ENCODE measurements at places on chromosomes 6 and 20. TPM values are rescaled to one million over a fixed set of nuclear protein-coding genes. Genes with fewer than 3 reads are reported as not detected.

DNA sequence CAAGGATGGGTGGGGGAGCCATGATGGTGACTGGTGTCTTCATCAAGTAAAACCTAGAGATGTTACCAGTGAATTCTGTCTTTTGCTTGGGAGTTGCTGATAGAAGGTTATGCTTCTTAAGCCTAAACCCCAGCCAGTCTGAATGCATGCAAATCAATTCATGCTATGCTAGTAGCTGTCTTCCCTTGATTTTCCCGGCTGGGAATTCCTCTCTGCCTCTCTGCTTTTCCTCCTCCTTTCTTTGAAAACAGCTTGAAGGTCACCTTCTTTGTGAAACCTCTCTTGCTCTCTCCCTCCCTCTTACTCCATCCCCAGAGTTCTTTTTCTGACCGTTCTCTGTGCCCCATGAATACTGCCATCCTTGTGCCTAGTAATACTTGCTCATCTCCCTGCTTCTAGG, 58.9 kb downstream of the TMEM200A start:
- H3K4me3 ChIP-seq: no peak overlapping the region
- H3K27me3 ChIP-seq: no peaks in the 10 kb centered on the region
- H3K36me3 ChIP-seq: no peaks in the 10 kb centered on the region

DNA sequence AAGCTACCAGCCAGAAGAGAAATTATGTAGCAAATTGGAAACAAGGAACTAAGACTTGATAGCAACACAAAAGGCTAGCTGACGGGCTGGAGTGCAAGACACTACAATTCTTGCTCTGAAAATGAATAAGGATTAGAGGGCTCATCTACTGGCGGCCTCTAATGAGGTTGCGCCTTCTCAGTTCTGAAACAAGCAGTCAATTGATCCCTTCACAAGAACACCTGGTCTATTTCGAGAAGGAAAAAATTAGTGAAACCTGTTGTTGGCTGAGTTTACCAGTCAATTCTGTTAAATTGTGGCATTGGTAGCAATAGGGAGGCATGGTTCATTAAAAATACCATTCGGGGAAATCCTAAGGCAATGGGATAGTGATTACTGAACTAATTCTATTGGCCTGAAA, 74.8 kb upstream of the JARID2 start:
- H3K27ac ChIP-seq: no peak overlapping the region
- no peaks in the 10 kb centered on the region for H3K4me1 ChIP-seq
- no peak overlapping the region for H3K4me3 ChIP-seq
- no peaks in the 10 kb centered on the region for H3K27me3 ChIP-seq

DNA sequence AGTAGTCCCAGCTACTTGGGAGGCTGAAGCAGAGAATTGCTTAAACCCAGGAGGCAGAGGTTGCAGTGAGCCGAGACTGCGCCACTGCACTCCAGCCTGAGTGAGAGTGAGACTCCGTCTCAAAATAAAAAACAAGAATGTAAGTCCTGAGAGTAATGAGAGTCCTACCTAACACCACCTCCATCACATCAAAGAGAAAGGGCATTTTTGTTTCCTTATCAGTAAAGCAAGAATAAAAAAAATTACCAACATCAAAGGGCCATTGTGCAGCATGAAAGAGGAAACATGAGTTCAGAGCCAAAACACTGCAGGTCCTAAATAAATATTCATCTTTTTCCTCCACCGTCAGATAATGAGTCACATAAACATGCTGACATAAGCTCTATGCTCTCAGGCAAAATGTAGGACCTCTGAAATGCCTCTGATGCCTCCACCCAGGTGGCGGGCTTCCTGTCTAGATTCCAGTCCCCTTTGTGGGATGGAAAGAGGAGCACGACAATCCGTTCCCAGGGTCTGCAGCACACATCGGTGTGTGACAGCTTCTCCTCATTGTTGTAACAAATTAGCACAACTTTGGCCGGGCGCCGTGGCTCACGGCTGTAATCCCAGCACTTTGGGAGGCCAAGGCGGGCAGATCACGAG, 7.2 kb downstream of the ATP9A start:
- no peaks in the 10 kb centered on the region for H3K4me1 ChIP-seq
- H3K27me3 ChIP-seq: peaks cover 11% of the 10 kb centered on the region
- no peak overlapping the region for H3K4me3 ChIP-seq

DNA sequence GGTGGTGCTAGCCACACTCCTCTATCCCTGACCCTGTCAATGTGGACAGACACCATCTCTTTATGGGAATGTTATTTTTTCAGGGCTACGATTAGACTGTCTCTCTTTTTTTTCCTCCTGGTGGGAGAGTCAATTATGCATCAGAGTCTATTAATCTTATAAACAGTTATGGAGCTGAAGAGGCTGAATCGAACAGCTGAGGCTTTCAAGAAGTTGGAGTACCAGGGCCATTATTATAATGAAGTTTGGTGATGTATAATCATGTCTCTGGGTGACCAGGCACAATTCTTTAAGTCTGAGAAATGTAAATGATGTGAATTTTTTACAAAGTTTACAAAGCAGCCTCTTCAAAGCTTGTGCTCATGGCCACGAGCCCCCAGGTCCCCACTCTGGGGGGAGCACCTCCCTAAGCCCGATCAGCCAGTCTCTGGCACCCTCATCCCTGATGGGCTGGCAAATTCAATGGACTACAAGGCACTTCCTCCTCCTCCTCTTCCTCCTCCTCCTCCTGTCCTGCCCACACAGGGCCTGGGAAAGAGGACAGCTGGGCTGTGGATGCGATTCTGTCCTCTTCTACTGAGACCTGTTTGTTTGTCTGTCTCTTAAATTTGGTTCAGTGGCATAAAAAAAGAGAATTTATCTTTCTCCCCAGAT, 43.9 kb upstream of the QKI start:
- H3K36me3 ChIP-seq: no peaks in the 10 kb centered on the region
- no peaks in the 10 kb centered on the region for H3K4me1 ChIP-seq
- DNase-seq: no peak
- H3K27me3 ChIP-seq: peaks cover 26% of the 10 kb centered on the region
- no peak overlapping the region for H3K27ac ChIP-seq

- peaks cover 24% of the 10 kb centered on the region for H3K4me1 ChIP-seq
- H3K27ac ChIP-seq: no peak overlapping the region
- no peaks in the 10 kb centered on the region for H3K36me3 ChIP-seq
- H3K27me3 ChIP-seq: no peaks in the 10 kb centered on the region
These were observed 35.4 kb upstream of the HFE start for GRCh38 chr6:26051665-26052310.

DNA sequence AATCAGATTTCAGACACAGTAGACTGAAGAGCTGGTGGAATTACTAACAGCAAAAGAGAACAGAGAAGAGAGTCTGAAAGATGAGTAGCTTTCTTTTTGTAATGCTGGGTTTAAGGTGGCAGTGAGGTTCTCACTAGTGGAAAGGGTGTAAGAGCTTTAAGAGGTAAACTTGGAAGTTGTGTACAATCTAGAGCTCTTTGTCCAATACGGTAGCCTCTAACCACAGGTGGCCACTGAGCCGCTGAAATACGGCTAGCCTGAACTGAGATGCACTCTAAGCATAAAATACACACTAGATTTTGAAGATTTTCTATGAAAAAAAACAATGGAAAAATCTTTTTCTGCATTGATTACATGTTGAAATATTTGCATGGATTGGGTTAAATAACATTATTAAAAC, 4.0 kb downstream of the ELOVL2 start:
- H3K27me3 ChIP-seq: peaks cover 17% of the 10 kb centered on the region
- H3K4me3 ChIP-seq: no peak overlapping the region
- peaks cover 2% of the 10 kb centered on the region for H3K4me1 ChIP-seq
- H3K27ac ChIP-seq: no peak overlapping the region

DNA sequence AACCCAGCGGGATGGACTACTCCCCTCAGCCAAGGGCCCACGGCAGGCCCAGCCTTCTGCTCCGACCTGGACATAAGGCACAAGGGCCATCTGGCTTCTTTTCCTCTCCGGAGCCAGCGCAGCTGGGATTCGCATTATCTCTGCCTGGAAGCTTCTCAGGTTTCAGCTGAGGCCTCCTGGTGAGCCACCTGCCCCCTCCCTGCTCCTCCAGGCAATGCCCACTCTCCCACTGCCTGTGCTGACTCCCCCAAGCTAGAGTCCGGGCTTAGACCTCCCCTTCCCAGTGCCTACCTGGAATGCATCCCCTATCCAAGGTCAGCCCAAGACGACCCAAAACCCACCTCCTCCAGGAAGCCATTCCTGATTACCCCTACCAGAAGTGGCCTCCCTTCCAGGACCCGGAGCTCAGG, 60.7 kb downstream of the EZR start:
- H3K27ac ChIP-seq: no peak overlapping the region
- no peak overlapping the region for H3K4me3 ChIP-seq
- DNase-seq: no peak
- no peaks in the 10 kb centered on the region for H3K4me1 ChIP-seq
- H3K27me3 ChIP-seq: no peaks in the 10 kb centered on the region

DNA sequence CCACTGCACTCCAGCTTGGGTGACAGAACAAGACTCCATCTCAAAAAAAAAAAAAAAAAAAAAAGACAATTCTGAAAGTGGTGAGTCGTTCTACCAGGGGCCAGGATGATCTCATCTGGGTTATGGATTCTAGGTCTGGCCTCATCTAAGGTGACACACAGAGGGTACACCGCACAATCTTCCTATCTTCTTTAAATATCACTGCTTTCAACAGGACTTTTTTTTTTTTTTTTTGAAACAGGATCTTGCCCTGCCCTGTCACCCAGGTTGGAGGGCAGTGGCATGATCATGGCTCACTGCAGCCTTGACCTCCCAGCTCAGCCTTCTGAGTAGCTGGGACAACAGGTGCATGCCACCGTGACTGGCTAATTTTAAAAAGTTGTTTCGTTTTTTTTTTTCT, 67.7 kb downstream of the SLC16A10 start:
- H3K27ac ChIP-seq: no peak overlapping the region
- H3K4me1 ChIP-seq: peaks cover 8% of the 10 kb centered on the region
- no peak overlapping the region for H3K4me3 ChIP-seq
- DNase-seq: no peak
- no peaks in the 10 kb centered on the region for H3K36me3 ChIP-seq

GRCh38 chr6:53062169-53062539, 3.0 kb upstream of the FBXO9 start:
- peak overlapping the region; percentile 90 for H3K4me3 ChIP-seq
- no peak for DNase-seq
- peak overlapping the region; percentile 56 for H3K27ac ChIP-seq
- H3K27me3 ChIP-seq: no peaks in the 10 kb centered on the region
- peaks cover 37% of the 10 kb centered on the region for H3K4me1 ChIP-seq
- H3K36me3 ChIP-seq: no peaks in the 10 kb centered on the region

- DNase-seq: no peak
- no peak overlapping the region for H3K27ac ChIP-seq
- no peak overlapping the region for H3K4me3 ChIP-seq
These were observed 702.1 kb downstream of the RFPL4B start for GRCh38 chr6:113049190-113049589.

DNA sequence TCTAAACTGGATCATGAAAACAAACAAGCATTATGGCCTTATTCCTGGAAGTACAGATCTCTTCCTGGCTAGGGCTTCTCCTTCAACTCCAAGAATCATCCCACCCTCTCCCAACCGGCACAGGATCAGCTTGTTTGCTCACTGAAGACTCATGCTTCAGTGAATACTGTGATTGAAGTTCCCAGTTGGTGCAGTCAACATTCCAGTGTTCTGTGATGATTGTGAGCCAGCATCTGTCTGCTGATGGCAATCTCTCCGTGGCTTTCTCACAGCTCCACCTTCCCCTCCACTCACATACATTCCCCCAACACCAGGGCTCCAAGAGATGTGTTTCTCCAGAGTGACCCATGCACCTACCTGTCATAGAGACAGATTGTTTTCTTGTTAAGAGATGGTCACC, 421.3 kb upstream of the BTBD3 start:
- H3K27ac ChIP-seq: no peak overlapping the region
- H3K36me3 ChIP-seq: no peaks in the 10 kb centered on the region
- H3K4me3 ChIP-seq: no peak overlapping the region

GRCh38 chr20:41140226-41141133, 3.1 kb downstream of the PLCG1 start:
- peaks cover 4% of the 10 kb centered on the region for H3K36me3 ChIP-seq
- H3K27me3 ChIP-seq: no peaks in the 10 kb centered on the region

DNA sequence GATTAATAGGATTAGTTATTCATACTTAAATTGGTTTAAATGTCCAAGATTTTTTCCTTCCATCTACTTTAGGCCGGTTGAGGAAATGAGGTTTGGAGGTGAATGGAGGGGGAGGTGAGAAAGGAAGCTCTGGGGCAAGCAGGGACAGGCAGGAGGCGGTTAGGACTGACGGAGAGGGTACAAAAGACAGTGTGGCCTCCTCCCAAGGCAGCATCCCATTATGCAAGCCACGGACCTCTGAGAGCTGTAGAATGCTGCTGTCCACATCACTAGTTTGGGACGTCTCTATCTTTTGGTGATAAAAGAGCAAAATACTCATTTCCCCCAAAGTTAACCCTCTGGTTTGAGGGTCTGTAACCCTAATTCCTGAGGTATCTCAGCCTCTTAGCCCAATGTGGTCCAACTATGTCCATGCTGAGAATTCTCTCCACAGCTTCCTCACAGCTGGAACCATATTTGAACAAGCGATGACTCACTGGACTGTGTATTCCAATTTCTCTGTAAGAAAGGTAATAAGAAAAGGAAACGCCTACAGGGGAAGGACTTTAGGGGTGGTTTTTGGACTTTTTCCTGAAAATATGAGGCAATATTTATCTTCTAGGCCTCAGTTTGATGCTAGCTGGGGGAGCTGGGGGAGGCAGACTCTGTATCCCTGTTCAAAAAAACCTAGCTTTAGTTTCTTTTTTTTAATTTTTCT, 172.2 kb downstream of the TFAP2B start:
- no peak for DNase-seq
- H3K4me3 ChIP-seq: no peak overlapping the region
- no peak overlapping the region for H3K27ac ChIP-seq
- no peaks in the 10 kb centered on the region for H3K4me1 ChIP-seq

DNA sequence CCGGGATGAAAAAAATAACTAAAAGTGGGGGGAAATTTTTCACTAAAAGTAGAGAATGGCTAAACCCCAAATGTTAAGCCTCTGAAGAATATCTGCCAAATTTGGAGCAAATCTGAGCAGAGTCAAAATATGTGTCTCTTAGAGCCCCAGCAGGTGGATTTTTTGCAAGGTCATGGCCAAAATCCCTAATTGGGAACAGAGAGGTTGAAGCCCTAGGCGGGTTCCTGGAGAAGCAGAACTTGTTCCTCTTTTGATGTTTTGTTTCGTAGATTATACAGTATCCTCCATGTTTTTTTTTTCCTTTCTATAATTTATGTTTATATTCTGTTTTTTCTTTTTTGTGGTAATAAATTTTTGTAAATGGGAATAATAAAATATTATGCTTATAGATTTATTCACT, 94.4 kb downstream of the PLCB4 start:
- H3K4me3 ChIP-seq: no peak overlapping the region
- no peak overlapping the region for H3K27ac ChIP-seq
- DNase-seq: no peak
- peaks cover 13% of the 10 kb centered on the region for H3K4me1 ChIP-seq

GRCh38 chr6:155186052-155186658, 77.7 kb upstream of the CLDN20 start:
- no peak overlapping the region for H3K4me3 ChIP-seq
- H3K27me3 ChIP-seq: no peaks in the 10 kb centered on the region
- H3K27ac ChIP-seq: no peak overlapping the region
- no peak for DNase-seq
- H3K36me3 ChIP-seq: no peaks in the 10 kb centered on the region
- H3K4me1 ChIP-seq: peaks cover 4% of the 10 kb centered on the region

The NKAIN2 gene
- total RNA-seq: not detected

The FAM209A gene
- total RNA-seq: 4.7 TPM

The MAS1 gene
- not detected for total RNA-seq

The DYNLT1 gene
- total RNA-seq: 128 TPM

The MAP3K7 gene
- total RNA-seq: 21.1 TPM

The SOD2 gene
- total RNA-seq: 81.2 TPM

The HS3ST5 gene
- total RNA-seq: not detected

The C20orf96 gene
- 3.2 TPM for total RNA-seq

The ZSCAN23 gene
- total RNA-seq: 1.8 TPM

The ITPA gene
- total RNA-seq: 41.6 TPM

The GABRR1 gene
- total RNA-seq: not detected

The XKR7 gene
- not detected for total RNA-seq

The MROH8 gene
- total RNA-seq: 0.70 TPM

The MYB gene
- total RNA-seq: 23.9 TPM

The PEX7 gene
- total RNA-seq: 5.5 TPM

All from T-cell (primary cell).